ENCODE measurements at places on chromosomes 4 and X.

DNA sequence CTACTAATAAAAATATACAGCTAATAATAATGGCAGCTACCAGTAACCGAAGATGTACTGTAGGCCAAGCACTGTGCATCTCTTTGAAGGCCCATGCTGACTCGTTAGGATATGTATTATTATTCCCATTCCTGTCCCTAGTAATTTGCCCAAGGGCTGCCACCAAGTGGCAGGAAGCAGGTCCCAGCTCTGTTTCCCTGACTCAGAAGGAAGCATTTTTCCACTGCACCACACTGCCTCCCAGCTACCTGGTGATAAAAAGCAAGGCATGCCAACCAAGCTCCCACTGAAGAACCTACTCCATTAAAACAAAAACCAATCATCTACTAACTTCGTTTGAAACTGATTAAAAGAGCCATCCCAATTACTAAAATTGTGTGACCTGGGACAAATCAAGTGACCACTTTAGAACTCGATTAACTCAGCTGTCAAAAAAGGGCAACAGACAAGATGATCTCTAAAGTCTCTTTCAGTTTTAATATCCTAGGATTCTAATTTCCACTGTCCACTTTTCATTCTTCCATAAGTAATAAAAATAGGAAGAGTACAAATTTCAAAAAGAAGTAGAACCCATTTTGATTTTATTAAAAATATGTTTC, 24.3 kb upstream of the PGM2 start:
- no peaks in the 10 kb centered on the region for H3K36me3 ChIP-seq
- peak; percentile 25 for DNase-seq
- H3K4me3 ChIP-seq: no peak overlapping the region
- no peaks in the 10 kb centered on the region for H3K27me3 ChIP-seq

DNA sequence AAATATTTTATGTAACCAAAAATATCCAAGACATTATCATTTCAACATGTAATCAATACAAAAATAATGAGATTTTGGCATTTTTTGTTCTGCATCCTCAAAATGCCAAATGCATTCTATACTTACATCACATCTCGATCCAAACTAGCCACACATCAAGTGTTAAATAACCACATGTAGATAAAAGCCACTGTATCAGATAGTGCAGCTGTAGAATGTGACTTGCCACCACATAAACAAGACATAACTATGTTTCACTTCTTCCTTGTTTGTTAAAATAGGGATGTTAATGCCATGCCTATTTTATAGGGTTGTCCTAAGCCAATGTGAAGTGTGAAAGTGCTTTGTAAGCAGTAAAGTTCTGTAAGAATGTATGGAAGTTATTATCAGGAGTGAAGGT, 20.9 kb downstream of the INTS6L start:
- no peak for DNase-seq
- no peaks in the 10 kb centered on the region for H3K27me3 ChIP-seq
- no peaks in the 10 kb centered on the region for H3K4me1 ChIP-seq
- H3K36me3 ChIP-seq: no peaks in the 10 kb centered on the region
- H3K27ac ChIP-seq: no peak overlapping the region
- no peak overlapping the region for H3K4me3 ChIP-seq

DNA sequence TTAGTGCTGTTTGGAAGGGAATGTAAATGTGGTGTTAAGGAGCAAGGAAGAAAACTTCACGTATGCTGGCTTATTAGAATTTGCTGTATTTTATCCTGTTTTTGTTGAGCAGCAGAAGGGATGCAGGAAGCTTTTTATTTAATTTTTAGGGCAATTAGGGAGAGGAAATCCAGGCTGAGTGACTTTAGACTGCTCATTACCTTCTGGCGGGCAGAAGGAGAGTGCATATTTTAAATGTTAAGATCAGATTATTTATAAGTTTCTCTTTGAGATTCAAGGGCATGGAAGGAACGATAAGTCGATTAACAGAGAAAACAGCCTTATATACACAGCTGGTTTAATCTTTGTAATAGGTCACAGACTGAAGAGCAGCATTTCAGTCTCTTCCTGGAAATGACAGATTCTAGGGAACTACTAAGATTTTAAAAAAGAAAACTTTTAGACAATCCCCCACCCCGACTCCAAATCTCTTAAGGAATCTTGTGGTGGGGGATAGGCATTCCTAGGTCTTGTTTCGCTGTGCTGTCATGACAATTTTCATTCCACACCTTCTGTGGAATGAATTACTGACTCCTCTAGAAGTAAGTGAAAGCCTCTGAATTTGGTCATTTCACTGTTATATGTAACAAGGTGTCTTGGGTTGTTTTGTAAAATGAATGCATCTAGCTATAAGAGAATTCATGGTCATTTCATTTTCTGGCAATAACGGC, 402.5 kb downstream of the RAPGEF2 start:
- no peak overlapping the region for H3K4me3 ChIP-seq
- no peak overlapping the region for H3K27ac ChIP-seq
- no peaks in the 10 kb centered on the region for H3K4me1 ChIP-seq

DNA sequence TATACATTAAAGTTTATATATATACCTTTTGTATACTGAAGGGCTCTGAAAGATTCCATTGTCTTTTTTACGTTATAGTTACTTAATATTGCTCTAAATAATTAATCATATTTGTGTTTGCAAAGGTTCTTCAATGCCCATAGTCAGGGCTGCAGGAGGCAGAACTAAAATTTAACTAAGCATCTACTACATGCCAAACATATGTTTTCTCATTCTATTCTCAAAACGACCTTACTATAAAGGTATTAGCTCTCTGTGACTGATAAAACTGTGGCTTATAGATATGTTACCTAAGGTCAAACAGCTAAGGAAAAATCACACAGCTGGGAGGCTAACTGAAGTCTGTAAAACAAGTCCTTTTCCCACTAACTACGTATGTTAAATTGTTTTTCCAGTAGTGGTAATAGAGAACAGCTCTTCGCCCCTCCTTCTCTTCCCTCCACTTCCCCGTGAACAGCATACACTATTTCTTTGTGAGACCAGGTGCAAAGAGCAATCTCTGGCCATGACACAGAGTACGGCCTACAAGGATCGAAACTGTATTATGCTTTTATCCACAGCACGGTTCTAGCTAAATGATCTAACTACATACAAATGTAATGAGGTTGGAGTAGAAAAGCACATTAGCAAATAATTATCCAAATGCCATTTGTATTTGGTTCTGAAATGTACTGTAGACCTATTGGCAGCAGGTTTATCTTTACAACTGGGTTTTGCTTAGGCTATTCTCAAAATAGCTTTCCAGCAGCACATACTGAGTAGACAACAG, 1.7 kb downstream of the CNOT6L start:
- DNase-seq: no peak
- peaks cover 64% of the 10 kb centered on the region for H3K4me1 ChIP-seq
- H3K36me3 ChIP-seq: no peaks in the 10 kb centered on the region

- no peak for DNase-seq
- H3K4me1 ChIP-seq: peaks cover 22% of the 10 kb centered on the region
- H3K4me3 ChIP-seq: peak overlapping the region; percentile 74
- H3K27ac ChIP-seq: peak overlapping the region; percentile 97
Observed at GRCh38 chrX:373641-374471, 12.9 kb downstream of the PPP2R3B start.

- no peaks in the 10 kb centered on the region for H3K27me3 ChIP-seq
- H3K4me1 ChIP-seq: no peaks in the 10 kb centered on the region
- H3K36me3 ChIP-seq: no peaks in the 10 kb centered on the region
- no peak for DNase-seq
- H3K4me3 ChIP-seq: no peak overlapping the region
- H3K27ac ChIP-seq: no peak overlapping the region
Observed at GRCh38 chr4:159829184-159829583, 726.3 kb downstream of the RAPGEF2 start.

- H3K36me3 ChIP-seq: no peaks in the 10 kb centered on the region
- H3K4me1 ChIP-seq: no peaks in the 10 kb centered on the region
- H3K27me3 ChIP-seq: no peaks in the 10 kb centered on the region
Observed at GRCh38 chr4:101762025-101762424, 28.5 kb upstream of the BANK1 start.

DNA sequence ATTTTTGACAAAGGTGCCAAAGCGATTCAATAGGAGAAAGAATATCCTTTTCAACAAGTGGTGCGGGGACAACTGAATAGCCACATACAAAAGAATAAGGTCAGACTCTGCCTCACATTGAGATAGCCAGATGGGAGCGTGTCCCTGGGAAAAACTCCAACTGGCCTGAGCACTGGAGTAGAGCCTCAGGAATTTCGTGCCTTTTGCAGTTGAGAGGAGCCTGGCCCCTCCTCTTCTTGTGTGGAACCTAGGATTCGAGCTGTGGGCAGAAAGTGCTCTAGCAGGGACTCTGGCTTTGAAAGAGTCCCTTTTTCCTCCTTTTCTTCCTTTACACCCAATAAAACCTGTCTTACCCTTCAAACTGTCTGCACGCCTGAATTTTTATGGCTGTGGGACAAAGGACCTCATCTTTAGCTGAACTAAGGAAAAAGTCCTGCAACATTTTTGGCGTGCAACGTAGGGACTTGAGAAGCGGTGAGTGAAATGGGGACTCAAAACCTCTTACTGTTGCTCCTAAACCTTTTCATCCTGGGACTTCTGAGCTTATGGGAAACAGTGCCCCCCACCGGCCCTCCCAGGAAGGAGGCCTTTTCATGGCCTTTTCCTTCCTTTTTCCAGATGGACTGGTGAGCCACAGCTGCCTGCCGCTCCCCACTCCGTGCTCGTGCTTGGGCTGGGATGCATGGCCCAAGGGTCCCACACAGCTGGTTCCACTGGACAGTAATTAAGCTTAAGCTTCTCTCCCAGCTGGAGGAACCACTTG, 68.6 kb downstream of the BMP15 start:
- no peak overlapping the region for H3K27ac ChIP-seq
- no peaks in the 10 kb centered on the region for H3K4me1 ChIP-seq
- no peaks in the 10 kb centered on the region for H3K36me3 ChIP-seq

- no peak for DNase-seq
- H3K4me1 ChIP-seq: no peaks in the 10 kb centered on the region
- no peaks in the 10 kb centered on the region for H3K27me3 ChIP-seq
- H3K4me3 ChIP-seq: no peak overlapping the region
- no peaks in the 10 kb centered on the region for H3K36me3 ChIP-seq
- no peak overlapping the region for H3K27ac ChIP-seq
Observed at GRCh38 chr4:159549098-159549518, 446.2 kb downstream of the RAPGEF2 start.

- H3K36me3 ChIP-seq: no peaks in the 10 kb centered on the region
- no peak overlapping the region for H3K27ac ChIP-seq
- no peak for DNase-seq
- H3K27me3 ChIP-seq: no peaks in the 10 kb centered on the region
Observed at GRCh38 chr4:151035328-151035727, 20.2 kb upstream of the LRBA start.

DNA sequence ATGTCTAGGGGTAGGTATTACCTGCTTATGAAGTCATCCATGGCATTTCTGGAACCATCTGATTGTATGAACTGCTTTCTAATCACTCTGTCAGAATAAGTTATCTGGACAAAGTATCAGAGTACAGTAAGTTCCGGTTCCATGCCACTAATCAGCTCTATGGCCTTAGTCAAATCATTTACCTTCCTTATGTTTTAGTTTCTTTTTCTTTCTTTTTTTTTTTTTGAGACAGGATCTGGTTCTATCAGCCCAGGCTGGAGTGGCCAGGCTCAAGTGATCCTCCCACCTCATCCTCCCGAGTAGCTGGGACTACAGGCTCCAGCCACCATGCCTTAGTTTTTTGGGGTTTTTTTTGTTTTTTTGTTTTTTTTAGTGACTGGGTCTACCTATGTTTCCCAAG, 11.5 kb downstream of the XIAP start:
- H3K27ac ChIP-seq: no peak overlapping the region
- no peak overlapping the region for H3K4me3 ChIP-seq
- no peaks in the 10 kb centered on the region for H3K27me3 ChIP-seq
- DNase-seq: no peak
- H3K36me3 ChIP-seq: no peaks in the 10 kb centered on the region

DNA sequence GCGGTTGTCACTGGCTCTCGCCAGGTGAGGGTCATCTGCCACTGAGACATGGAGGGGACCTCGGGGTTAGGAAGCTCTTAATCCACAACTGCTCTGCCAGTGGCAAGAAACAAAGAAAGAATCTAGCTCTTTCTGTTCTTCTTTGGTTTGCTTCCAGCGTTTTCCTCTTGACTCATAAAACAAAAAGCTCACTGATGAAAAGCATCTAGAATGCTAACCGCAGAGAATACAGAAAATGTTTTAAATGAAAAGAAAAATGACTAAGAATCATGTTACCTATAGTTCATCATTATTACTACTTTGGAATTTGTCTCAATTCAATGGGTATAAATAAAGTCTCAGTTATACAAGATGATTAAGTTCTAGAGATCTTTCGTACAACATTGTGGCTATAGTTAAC, 274.8 kb upstream of the TENM3 start:
- H3K36me3 ChIP-seq: no peaks in the 10 kb centered on the region
- H3K4me1 ChIP-seq: no peaks in the 10 kb centered on the region
- no peak overlapping the region for H3K4me3 ChIP-seq

GRCh38 chr4:19187691-19188090, 1064.0 kb upstream of the SLIT2 start:
- H3K4me3 ChIP-seq: no peak overlapping the region
- H3K27me3 ChIP-seq: no peaks in the 10 kb centered on the region
- no peaks in the 10 kb centered on the region for H3K36me3 ChIP-seq
- no peak for DNase-seq

DNA sequence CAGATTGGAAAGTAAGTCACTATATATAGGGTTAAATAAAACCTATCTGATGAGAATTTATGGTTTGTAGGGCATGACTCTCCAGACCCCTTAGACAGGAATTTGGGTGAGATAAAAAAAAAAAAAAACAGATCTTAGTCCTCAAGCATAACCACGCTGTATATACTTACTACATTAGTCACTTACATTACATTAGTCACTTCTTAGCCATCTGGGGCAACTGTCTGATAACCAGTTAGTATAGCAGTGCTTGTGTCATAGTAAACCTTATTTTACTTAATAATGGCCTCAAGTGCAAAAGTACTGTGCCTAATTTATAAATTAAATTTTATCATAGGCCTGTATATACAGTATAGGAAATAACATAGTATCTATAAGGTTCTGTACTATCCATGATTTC, 60.2 kb upstream of the RPS6KA6 start:
- no peak overlapping the region for H3K4me3 ChIP-seq
- no peak overlapping the region for H3K27ac ChIP-seq
- no peaks in the 10 kb centered on the region for H3K36me3 ChIP-seq
- H3K27me3 ChIP-seq: no peaks in the 10 kb centered on the region
- no peaks in the 10 kb centered on the region for H3K4me1 ChIP-seq

DNA sequence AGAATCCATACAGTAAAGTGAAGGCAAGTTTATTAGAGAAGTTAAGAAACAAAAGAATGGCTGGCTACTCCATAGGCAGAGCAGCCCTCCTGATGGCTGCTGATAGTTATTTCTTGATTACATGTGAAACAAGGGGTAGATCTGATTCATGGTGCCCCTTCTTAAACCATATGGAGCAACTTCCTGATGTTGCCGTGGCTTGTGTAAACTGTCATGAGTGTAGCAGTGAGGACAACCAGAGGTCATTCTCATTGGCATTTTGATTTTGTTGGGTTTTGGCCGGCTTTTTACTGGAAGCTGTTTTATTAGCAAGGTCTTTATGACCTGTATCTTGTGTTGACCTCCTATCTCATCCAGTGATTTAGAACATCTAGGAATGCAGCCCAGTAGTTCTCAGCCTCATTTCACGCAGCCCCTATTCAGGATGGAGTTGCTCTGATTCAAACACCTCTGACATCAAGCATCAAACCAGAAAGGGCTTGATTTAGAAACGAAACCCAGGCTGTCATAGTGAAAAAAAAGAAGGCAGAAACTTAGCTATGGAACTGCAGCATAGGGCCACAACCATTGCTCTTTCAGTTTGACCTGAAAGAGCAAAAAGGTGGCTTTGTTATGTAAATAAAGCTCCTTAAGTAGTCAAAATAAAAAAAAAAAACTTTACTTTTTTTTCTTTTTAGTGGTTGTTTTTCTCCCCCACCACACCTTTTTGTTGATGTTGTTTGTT, 37.8 kb downstream of the SPCS3 start:
- no peaks in the 10 kb centered on the region for H3K36me3 ChIP-seq
- no peak for DNase-seq
- H3K27me3 ChIP-seq: no peaks in the 10 kb centered on the region
- no peak overlapping the region for H3K4me3 ChIP-seq
- no peaks in the 10 kb centered on the region for H3K4me1 ChIP-seq
- no peak overlapping the region for H3K27ac ChIP-seq
